Lung microvascular endothelial cell (primary cell): ENCODE measurements at places on chromosomes 6 and 20.

DNA sequence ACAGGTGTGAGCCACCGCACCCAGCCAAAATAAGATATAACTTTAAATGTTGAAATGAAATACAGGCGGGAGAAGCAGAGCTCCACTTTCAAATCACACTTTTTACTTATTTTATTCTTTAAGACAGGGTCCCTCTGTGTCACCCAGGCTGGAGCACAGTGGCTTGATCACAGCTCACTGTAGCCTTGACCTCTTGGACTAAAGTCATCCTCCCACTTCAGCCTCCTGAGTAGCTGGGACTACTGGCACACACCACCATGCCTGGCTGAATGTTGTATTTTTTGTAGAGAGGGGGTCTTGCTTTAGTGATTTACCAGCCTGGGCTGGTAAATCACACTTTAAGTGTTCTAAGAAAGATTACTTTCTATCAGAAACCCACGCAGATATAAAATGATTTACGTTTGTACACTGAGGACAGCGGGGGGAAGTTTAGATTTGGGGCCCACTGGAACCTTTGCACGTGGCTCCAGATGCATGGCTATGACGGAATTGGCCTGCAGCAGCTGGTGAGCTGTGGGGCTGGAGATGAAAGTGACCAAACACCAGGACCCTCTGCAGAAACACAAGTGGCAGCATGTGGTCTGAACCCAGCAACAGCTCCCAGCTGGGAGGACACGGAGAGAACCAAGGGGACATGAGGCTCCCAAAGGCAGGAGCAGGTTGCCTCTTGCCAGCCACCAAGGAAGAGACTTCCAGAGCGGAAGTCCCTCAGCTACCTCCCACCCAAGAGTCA lies 26.4 kb upstream of the TLDC2 start:
- no peak for DNase-seq

DNA sequence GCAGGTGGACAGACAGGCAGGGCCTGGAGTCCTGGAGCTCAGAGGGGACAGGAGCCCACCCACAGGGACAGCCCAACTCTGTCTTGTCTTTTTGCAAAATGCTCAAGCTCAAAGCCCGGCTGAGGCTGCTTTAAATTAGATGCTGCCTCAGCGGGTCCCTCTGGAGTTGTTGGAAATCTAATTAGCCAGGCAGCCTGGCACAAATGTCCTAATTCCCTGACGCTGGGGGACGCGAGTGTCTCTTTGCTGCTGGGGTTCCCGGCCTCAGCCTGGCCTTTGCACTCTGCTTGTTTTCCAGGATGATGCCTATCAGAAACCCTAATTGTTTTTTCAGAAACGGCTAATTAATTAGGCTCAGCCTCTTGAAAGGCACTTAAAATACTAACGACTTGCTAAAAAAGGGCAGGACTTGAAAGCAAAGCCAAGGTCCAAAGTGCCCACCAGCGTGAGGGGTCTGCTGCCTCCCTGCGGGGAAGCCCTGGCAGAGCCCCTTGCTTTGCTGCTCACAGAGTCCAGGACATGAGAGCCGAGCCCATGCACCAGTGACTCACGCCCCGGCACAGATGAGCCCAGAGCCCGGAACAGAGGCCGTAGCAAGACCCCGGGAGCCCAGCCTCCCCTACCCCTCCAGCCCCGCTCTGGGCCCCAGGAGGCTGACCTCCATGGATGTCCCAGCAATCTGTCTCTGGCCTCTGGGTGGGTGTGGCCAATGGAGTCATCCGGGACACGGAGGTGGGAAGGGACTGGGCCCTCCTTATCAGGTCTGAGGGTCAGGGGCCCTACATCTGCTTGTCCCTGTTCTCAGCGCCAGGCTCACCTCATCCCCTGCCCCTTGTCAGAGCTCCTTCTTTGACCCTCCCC lies 46.0 kb upstream of the BHLHE23 start:
- DNase-seq: no peak

GRCh38 chr6:162603231-162604015 lies 124.1 kb downstream of the PRKN start:
- no peak for DNase-seq

- no peak for DNase-seq
Observed at GRCh38 chr6:71077655-71078054, 120.8 kb upstream of the B3GAT2 start.

DNA sequence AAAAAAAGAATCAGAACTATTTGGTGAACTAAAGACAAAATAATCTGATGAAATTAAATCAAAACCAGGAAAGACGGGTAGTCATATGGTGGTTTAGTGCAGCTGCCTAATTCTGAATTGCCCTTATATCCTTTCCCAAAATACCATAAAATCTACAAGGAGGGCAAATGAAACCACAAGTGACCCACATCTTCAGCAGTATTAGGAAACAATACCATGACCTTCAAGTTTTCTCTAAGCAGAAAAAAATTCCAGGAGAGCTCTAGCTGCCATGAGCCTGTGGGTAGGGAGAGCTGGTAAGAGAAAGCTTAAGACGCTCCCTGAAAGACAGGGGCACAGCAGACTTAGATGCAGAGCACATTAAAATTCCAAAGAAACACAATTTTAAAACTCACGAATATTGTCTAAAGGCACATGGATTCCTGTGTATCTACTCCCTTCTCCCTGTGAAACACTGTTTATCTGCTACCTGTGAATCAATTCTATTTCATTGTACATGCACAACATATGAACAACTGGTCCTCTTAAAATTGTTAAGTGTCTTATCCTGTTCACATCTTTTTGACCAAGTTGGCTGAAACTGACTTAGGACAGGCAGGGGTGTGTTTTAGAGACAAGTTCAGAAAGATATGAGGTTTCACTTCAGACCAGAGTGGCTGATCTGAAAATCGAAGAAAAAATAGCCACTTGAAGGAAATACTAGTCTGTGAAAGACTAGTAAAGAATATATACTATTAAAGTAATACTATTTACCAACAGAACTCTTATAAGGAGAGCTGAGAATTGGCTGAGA lies 153.6 kb upstream of the SHLD1 start:
- DNase-seq: no peak
